ENCODE measurements at places on chromosomes 3 and 15.

DNA sequence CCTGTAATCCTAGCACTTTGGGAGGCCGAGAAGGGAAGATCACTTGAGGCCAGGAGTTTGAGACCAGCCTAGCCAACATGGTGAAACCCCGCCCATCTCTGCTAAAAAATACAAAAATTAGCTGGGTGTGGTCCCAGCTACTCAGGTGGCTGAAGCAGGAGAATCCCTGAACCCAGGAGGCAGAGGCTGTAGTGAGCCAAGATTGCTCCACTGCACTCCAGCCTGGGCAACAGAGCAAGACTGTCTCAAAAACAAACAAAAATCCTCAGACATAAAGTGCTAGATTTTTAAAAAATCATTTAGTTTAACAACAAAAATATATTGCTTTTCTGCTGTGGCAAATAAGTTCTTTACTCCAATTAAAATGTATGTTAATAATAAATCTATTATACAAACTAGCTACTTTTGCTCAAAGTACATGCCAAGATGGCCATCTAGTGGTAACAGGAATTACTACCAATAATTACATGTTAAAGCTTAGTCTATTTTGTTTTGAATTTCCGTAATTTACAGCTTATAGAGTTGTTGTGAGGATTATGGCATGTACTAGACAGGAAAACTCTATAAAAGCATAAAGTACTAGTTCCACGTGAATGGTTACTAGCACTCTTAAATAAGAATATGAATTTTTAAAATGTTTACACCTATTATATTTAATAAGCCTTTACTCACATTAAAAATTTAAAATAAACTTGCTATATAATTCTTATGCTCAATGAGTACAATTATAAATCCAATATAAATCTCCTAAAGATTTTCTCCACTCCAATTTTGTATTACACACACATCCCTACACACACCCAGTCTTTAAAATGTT lies 39.0 kb downstream of the GABPB1 start:
- DNase-seq, result no peak

- no peak for DNase-seq
These were observed 5.1 kb downstream of the FSIP1 start for GRCh38 chr15:39777496-39777895.

GRCh38 chr3:62109534-62109933 lies 263.8 kb downstream of the FEZF2 start:
- no peak for DNase-seq

GRCh38 chr3:129585949-129586657 lies 20.4 kb downstream of the PLXND1 start:
- DNase-seq, result no peak

DNA sequence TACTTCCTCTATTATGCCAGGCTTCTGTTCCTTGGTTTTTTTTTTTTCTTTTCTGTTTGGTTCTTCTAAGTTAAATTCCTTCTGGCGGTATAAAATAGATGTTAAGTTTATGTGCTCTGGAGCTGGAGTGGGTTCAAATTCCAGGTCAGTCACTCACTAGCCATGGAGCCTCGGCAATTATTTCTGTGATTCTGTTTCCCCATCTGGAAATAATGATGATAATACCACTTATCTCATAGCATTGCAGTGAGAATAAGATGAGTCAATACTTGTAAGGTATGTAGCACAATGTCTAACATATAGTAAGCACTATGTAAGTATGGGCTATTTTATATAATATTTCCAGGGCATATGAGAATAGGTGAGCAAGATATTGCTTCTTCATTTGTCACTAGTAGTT lies 33.2 kb upstream of the ZDHHC23 start:
- DNase-seq, result no peak

DNA sequence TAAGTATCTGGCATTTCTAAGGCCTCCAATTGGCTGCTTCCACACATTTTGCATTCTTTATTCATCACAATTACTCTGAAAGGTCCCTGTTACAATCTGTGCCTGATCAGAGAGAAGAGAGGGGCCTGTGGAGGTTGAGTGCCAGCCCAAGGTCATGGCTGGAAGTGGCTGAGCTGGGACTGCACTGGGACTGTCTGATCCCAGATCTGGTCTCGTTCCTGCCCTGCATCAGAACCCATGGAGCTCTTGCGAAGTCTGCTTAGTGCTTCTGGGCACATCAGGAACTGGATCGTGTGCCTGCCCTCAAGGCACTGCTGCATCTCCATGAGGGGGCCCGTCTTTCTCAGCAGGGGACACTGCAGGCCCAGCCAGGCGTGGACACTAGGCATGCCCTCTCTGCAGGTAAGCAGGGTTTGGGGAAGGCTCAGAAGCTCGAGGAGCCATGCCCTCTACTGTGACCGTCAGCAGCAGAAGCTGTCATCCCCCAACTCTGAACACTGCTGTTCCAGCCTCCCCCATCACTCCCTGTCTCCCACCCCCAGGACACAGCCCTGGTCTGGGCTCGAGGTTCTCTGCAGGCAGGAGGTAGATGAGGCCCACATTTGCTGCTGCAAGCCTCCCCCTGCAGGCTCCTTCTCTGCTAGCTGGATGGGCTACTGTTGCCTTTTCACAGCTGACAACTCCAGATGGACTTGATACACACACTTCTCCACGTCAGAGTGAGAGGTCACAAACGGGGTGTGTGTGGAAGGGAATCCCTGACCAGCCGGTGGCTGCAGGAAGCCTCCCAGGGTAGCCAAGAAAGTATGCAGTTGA lies 96.5 kb upstream of the PRR23E start:
- no peak for DNase-seq

DNA sequence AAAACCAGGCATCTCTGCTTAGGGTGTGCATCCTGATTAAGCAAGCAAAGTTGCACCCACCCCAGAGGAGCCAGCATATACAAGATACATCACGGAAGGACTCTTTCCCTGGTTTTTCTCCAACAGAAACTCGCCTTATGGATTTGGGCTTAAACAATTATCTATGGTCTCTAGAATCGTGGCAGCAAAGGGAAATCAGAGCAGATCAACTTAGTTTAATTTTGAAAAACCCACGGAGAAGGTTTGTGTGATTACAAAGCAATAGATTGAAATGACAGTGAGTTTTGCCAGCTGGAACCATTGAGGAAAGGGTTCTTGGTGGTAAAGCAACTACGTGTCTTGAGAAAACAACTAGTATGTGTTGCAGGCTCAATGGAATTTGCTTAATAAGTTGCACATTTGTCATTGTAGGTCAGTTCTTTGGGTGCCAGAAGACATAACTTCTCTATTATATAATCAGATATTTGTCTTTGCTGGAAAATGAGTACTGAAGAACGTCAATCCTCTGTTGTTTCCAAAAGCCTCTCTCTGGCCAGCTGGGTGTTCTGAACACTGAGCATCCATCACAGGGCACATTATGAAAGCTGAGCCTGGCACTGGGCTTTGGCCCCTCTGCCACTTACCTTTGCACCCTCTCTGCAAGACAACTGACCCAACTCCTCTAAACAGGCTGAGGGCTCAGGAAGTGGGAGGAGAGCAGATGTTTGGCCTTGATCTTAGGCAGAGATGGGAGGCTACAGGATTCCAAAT lies 75.7 kb upstream of the FBN1 start:
- no peak for DNase-seq

- DNase-seq, result no peak
These were observed 14.3 kb downstream of the TLE3 start for GRCh38 chr15:70083418-70083817.

GRCh38 chr3:158165730-158166129 lies 55.8 kb downstream of the RSRC1 start:
- DNase-seq, result no peak

DNA sequence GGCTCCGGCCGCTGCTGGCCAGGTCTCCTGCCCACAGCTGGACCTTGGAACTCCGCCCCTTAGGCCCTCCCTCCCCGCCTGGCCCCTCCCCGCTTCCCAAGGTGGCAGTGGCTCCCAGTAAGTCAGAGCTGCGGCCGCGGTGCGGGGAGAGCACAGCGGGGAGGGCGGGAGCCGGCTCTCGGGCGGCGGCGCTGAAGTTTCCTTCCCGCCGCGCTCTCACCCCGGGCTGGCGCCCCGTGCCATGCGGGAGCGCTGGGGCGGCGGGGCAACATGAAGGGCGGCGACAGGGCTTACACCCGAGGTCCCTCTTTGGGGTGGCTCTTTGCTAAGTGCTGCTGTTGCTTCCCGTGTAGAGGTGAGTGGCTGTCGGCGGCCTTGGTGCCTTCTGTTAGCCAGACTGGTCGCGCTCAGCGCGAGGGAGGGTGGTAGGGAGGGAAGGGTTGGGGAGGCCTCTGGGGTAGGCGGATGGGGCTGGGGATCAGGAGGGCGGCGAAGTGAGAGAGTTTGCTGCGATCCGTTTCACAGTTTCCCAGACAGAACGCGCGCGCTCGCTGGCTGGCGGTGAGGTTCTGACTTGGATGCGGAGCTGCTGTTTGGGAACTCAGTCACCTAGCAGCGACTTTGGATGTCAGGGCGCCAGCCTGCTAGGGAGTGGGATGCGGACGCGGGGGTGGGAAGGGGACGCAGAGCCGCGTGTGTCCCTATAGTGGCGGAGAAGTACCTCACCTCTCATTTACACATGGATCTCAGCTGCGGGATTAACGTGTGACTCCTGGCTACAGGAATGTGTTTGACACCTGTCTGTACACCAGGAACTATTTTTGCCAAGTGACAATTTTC lies 145.5 kb upstream of the UMPS start:
- peak; percentile 73 for DNase-seq

GRCh38 chr15:40075298-40076044 lies 33.2 kb downstream of the BMF start:
- DNase-seq, result no peak

- DNase-seq, result no peak
These were observed 34.5 kb downstream of the NPTN start for GRCh38 chr15:73598530-73599160.

GRCh38 chr3:79297245-79297960 lies 470.4 kb downstream of the ROBO1 start:
- no peak for DNase-seq

GRCh38 chr3:149969110-149969939 lies 1.4 kb downstream of the PFN2 start:
- DNase-seq, result peak; percentile 19

DNA sequence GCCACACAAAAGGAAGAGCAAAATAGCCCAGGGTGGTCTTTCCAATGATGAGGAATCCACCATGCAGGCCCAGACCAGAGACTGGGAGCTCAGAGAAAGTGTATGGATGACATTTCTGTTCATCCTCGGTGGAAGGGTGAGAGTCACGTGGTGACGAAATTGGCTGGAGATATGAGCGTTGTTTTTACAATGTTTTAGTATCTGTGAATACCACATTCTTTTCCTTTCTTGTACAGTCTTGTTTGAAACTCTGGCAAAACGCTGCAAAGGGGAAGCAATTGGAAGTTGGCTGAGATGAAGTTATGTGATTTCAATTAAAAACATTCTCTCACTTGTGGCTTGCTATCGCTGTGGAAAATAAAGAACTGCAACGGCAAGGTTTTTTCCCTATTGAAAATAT lies 137.5 kb downstream of the MAGI1 start:
- DNase-seq, result no peak

GRCh38 chr3:16935781-16936180 lies 51.0 kb downstream of the PLCL2 start:
- no peak for DNase-seq

GRCh38 chr15:74184582-74185091 lies 11.1 kb downstream of the ISLR start:
- no peak for DNase-seq

DNA sequence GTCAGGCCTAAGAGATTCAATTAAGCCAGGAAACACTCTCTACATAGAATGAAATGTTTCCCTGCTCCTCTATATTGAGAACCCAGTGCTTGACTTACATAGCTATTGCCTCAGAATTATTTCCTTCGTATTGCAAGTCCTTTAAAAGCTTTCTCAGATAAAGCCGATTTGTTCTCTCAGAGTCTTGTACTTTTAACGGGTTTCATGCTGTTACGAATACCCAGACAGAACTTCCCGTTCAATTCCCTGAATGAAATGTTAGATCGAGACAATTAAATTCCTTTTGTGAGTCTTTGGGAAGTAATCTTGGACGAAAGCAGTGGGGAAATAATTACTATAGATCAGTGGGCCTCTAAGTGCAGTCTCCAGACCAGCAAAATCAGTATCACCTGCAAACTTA lies 102.8 kb upstream of the CHL1 start:
- DNase-seq, result no peak

GRCh38 chr3:119380697-119381096 lies 82.7 kb downstream of the TMEM39A start:
- no peak for DNase-seq

DNA sequence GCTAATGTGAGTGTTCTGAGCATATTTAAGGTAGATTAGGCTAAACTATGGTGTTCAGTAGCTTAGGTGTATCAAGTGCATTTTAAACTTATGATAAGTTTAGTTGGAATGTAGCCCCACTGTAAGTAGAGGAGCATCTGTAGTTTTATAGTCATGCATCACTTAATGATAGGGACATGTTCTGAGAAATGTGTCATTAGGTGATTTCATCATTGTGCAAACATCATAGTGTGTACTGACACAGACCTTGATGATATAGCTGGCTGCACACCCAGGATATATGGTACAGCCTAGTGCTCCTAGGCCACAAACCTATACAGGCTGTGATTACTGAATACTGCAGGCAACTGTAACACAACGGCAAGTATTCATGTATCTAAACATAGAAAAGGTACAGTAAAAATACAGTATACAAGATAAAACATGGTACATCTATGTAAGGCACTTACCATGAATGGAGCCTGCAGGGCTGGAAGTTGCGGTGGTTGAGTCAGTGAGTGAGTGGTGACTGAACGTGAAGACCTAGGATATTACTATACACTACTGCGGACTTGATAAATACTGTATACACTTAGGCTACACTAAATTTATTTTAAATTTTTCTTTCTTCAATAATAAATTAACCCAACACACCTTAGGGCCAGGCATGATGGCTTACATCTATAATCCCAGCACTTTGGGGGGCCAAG lies 17.9 kb downstream of the DNAH1 start:
- no peak for DNase-seq

DNA sequence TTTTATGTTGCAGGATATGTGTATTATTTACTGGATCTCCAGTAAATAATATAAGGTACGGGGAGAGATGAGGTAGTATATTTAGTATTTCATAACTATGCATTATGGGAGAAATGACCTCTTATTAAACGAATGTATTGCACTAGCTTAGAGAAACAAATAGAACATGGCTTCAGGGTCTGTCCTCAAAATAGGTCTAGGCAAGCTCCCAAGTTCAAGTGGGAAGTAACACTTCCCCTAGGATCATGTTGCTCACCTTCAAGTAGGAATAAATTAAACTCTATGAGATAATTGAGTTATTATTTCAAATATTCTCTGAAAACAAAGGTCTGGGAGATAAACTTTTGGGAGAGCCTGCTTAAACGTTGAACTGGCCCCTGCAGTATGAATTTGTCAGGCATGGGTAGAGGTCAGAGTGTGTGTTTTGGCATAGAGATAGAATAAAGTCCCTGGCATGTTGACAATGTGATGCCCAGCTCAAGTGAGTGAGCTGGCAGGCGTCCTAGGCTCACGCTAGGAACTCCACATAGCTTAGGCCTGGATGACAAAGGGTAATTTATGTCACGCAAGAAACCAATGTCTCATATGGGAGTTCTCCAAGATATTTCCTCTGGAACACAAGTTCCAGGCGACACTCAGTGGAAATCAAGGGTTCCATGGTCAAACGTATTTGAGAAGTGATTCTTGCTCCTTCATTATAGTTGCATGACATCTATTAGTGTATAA lies 236.8 kb downstream of the CACNA2D3 start:
- no peak for DNase-seq

- no peak for DNase-seq
These were observed 112.3 kb downstream of the CHCHD6 start for GRCh38 chr3:126816298-126816697.

GRCh38 chr15:67543348-67543718 lies 830 bp downstream of the MAP2K5 start:
- DNase-seq, result no peak

GRCh38 chr3:50316657-50317242 lies 5.8 kb downstream of the HYAL2 start:
- DNase-seq, result no peak

All from progenitor cell of endocrine pancreas (in vitro differentiated cells).